ENCODE measurements at places on chromosomes 5 and 9.

DNA sequence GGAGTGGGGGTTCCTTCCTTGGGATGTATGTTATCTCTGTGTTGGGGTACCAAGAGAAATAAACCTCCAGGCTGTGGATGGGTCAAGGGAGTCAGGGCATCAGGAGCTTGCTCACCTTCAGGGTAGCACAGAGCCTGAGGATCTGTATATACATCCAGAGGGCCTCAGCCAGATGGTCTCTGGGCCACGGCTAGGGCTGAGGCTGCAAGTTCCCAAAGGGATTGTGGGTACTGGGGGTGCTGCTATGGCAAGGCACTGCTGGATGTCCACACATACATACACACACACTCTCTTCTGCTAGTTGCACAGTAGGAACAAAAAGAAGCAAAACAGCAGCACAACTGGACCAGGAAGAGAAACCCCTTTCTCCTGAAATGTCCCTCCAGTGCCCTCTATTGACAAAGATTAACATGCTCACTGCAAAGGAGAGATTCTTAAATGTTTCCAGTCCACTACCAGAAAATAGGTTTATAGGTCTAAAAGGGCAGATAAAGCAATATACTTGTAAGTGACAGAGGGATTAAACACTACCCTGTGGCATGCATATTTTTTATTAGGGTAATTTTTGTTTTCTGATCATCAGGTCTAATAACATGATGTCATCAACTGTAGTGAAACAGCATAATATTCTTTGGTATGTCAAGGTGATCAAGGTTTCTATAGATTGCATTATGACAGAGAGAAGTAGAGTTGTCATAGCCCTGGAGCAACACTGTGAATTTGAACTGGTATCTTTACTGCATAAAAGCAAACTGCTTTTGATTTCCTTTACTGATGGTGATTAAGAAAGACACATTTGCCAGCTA lies 56.3 kb upstream of the KCNN2 start:
- no peak for DNase-seq

GRCh38 chr9:108212184-108212583 lies 643.6 kb downstream of the ACTL7B start:
- DNase-seq = no peak

GRCh38 chr5:76152700-76153099 lies 69.5 kb downstream of the SV2C start:
- DNase-seq = no peak

DNA sequence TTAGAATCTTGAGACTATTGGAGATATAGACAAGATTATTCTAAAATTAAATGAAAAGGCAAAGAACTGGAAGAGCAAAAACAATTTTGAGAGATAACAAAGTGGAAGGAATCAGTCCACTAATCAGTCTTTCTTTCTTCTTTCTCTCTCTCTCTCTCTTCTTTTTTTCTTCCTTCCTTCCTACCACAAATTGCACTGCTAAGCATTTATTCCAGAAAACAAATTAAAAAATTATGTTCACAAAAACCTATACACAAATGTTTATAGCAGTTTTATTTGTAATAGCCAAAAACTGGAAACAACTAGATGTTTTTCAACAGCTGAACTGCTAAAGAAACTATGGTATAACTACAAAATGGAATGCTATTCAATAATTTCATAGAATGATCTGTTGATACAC lies 291.9 kb upstream of the FTMT start:
- no peak for DNase-seq

- DNase-seq = no peak
Measured at GRCh38 chr5:117461966-117462365, 887.3 kb upstream of the SEMA6A start.

GRCh38 chr9:127897193-127897692 lies 2.2 kb downstream of the ST6GALNAC6 start:
- no peak for DNase-seq

GRCh38 chr5:144404672-144405071 lies 234.0 kb downstream of the KCTD16 start:
- DNase-seq = no peak

- no peak for DNase-seq
Measured at GRCh38 chr5:111559680-111560079, 47.3 kb upstream of the STARD4 start.

DNA sequence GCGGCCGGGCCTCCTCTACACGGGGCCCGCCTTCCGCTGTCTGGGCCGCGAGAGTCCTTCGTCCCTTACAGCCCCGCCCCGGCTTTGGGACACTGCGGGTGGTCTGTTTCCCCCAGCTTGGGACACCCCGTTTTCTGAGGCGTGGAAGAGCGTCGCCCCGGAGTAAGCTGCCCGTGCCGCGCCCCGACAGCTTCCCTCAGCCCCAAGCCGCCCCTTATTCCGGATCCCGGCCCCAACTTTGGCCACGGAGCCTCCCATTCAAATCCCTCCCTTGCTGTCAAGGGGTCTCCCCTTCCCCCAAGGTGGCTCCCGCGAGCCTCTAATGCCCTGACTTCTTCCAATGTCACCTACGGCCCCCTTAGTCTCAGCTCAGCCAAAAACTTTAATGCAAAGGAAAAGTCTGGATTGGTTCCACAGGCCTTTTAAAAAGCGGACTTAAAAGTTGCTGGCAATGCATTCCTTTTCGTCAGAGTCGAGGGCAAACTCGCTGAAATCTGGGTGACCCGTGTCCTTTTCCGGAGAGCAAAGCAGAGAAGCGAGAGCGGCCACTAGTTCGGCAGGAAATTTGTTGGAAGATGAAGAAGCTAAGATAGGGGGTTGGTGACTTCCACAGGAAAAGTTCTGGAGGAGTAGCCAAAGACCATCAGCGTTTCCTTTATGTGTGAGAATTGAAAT lies 19.8 kb downstream of the EXOSC2 start:
- no peak for DNase-seq

DNA sequence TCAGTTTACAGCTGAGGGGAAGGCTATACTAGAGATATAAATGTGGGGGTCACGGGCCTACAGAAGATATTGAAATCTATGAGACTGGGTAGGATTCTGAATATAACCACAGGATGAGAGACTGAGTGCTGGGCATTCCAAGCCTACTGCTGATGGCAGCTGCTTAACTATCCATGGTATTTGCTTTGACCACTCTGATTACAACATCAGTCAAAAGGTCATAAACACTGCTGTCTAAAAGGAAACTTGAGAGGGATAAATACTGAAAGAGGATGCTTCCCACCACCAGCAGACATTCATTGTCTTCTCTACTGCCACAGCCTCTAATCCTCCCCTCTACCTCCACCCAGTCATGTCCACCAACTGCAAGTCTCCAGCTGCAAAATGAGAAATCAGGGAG lies 3.8 kb downstream of the ZNF622 start:
- no peak for DNase-seq

GRCh38 chr5:160901656-160902055 lies 49.6 kb upstream of the ATP10B start:
- no peak for DNase-seq
